ENCODE measurements at places on chromosomes 5 and 9.

DNA sequence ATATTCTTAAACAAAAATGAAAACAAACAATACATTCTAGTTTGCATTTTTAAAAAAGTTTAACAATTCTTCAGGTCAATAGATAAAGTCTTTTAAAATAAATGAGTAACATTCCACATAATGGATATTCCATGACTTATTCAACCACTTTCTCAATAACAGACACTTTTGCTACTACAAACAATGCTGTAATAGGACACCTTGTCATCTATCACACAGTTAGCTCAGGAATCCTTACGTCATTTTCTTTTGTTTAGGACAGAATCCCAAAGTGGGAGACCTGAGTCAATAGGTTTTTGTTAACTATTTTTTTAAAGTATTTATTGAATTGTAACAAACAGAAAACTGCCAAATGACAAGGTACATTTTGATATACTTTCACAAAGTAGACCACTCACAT lies 72.5 kb downstream of the CEP120 start:
- no peak for DNase-seq

GRCh38 chr5:155750571-155750970 lies 576.4 kb upstream of the SGCD start:
- DNase-seq = no peak

GRCh38 chr5:1380011-1380817 lies 35.3 kb upstream of the CLPTM1L start:
- DNase-seq = peak; percentile 17

DNA sequence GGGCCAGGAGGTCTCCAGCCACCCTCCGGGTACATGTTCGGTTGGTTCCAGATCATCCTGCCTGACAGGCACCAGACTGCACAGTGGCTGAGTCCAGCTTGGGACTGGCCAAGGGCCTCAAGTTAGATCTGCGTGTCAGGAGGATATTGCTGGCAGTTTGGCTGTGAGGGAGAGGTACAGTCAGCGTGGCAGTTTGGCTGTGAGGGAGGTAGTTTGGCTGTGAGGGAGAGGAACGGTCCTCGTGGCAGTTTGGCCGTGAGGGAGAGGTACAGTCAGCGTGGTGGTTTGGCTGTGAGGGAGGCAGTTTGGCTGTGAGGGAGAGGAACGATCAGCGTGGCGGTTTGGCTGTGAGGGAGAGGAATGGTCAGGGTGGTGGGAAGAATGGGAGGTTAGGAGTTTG lies 39.0 kb downstream of the CACNA1B start:
- no peak for DNase-seq

GRCh38 chr5:15026944-15027343 lies 155.4 kb upstream of the ANKH start:
- DNase-seq = no peak

DNA sequence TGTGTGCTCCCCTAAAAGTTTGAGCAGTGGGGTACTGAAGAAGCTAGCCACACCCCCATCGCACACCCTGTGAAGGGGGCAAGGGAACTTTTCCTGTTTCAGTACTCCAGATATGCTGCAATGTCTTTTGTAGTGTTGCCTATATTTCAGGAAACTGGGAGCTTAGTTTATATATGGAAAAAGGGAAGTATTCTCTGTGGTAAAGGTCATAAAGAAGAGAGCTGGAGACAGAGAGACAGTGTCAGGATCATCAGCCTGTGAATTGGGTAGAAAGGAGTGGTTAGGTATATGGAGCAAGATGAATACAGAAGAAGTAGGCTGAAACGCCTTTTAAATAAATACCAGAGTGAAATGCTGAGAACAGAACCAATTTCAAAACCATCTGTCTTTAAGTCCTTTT lies 82.2 kb upstream of the C9orf72 start:
- DNase-seq = no peak

Measured in stimulated activated CD8-positive, alpha-beta memory T cell treated with anti-CD3 and anti-CD28 coated beads, Interleukin-4, amount 100 ng/mL, for 1 hour (primary cell).